ENCODE measurements at places on chromosomes 1 and 21. TPM values are rescaled to one million over a fixed set of nuclear protein-coding genes. Genes with fewer than 3 reads are reported as not detected.

The HSD3B2 gene
- not detected for polyA plus RNA-seq

The FAM78B gene
- 3.8 TPM for polyA plus RNA-seq

The TRAF3IP3 gene
- polyA plus RNA-seq = 2.2 TPM

The SYNJ1 gene
- polyA plus RNA-seq = 5.1 TPM

The S100PBP gene
- polyA plus RNA-seq = 16.9 TPM

The TMEM82 gene
- not detected for polyA plus RNA-seq

The FCRL6 gene
- not detected for polyA plus RNA-seq

The MSH4 gene
- polyA plus RNA-seq = 0.80 TPM

The IPO9 gene
- 38.9 TPM for polyA plus RNA-seq

The RGS13 gene
- 0.70 TPM for polyA plus RNA-seq

The ARTN gene
- polyA plus RNA-seq = 1.8 TPM

The SLC44A3 gene
- 2.9 TPM for polyA plus RNA-seq

The FOXD2 gene
- 0.27 TPM for polyA plus RNA-seq

Measured in muscle of back (tissue), 13 donors.